NAMALWA (cell line): ENCODE measurements at places on chromosomes 7 and 10.
A peak's percentile ranks its signal among the peaks of the same experiment; 100 is the strongest.

- DNase-seq: no peak
Measured at GRCh38 chr10:6513476-6513875, 66.6 kb downstream of the PRKCQ start.

- DNase-seq: no peak
Measured at GRCh38 chr7:31926991-31927584, 143.1 kb downstream of the PDE1C start.

DNA sequence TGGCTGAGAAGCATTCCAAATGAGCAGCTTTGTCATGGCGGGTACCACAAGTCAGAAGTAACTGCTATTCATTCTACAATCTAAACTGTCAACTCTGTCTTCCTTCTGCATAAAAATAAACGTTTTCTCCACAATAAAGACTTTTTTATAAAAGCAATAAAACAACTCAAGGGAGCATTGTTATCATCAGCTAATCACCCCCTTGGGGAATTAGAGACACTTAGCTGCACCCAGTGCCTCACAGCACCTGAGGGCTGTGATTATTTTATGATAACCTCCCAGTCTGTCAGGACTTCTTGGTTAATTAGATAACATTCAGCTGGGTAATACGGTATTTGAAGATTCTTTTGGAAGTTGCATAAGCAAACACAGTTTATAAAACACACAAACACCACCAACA lies 155.6 kb downstream of the PPP1R3A start:
- DNase-seq: no peak

DNA sequence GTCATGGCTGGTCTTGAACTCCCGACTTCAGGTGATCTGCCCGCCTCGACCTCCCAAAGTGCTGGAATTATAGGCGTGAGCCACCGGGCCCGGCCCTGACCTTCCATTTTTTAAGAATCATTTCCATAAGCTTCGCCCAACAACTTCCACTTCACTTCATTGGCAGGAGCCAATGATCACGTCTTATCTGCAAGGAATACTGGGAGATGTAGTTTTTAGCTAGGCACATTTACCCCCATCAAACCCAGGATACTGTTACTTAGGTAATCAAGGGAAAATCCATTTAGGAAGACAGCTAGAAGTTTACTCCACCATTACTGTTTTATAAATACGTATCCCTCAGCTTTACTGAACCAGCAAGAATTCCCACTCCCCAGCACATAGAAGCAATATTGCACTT lies 3.4 kb upstream of the CDK13 start:
- peak; percentile 20 for DNase-seq

DNA sequence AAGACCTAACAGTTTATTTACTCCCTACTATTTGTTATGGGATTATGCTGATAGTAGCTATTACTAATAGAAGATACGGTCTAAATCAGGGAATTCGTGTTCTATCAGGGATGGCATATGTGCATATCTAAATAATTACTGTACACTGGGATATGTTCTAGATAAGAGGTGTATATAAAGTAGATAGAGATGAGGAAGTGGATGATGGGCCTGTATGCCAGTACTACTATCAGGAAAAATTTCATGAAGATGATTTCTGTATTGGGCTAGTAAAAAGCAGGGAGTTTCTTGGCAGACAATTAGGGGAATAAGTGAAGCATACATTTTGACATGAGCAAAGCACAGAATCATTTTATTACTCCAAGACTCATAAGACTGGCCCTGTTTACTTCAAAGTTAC lies 26.2 kb downstream of the PTPN12 start:
- DNase-seq: no peak

DNA sequence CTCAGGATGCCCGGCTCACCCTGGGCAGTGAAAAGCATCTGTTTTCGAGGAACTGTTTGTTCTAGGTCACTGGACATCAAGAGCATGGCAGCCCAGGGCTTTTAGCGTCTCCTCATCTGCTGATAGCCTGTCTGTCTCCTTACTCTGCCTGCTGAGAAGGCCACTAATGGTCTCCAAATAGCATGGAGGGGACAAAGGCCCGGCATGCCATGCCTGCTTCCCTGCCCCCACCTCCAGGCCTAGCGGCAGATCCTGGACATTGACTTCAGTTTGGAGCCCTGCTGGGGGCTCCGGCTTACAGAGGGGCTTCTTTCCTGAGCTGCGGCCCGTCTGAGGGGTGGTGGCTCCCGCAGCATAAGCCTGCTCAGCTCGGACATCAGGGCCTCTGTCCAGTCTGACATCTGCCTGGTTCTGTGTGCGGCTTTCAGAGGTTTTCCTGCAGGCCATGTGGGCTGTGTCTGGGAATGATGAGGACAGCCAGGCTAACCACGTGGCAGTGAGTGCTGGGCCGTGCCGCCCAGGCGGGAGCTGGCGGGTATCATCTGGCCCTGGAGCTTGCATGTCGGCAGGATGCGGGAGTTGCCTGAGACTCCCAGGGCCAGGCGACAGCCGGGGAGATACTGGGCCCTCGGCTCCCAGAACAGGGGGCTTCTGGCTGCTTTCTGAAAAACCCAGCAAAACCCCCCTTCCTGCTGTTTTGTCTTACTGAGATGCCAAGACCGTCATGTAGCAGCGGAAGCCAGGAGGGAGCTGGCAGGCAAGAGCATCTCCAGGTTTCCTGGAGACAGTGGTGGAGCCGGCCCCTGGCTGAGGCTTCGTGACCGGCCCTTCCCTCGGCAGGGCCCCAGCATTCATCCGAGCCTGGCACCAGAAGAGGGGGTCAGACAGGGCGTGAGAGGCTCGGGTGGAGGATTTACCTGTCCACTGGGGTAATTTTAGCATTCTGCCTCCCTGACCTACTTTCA lies 9.2 kb downstream of the PFKFB3 start:
- no peak for DNase-seq

DNA sequence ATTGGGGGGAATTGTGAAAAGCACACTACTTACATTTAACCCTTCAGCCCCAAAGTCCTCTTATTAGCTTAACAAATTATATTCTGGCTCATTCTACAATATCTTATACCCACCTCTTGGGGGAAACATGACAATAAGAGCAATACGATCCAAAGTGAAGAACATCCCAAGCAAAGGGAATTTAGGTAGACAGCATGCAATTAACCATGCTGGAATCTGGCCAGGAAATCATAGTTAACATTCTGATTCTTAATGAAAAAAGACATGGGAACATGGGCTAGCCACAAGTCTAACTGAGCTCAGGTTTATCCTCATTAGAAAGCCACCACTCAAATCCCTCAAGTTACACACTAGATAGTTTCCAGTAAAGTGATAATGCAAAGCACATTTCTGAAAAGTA lies 241.9 kb upstream of the SLC26A5 start:
- no peak for DNase-seq

GRCh38 chr7:7212612-7213011 lies 30.3 kb downstream of the C1GALT1 start:
- no peak for DNase-seq

DNA sequence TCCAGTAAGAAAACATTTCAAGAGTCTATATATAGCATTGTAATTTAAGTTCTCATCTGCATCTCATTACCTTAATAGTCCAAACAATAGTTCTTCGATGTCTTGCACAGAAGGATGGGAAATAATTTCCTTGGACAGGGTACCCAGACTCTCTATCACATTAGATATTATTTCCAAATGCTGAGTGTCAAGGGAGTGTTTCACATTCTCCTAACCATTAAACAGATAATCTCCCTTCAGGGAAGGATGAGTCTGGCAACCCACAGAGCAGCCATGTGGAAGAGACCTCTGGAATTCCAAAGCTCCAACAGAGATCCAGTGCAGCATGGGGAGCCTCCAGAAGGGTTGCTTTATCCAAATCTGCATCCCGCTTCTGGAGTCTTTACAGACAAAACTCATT lies 89.6 kb downstream of the FZD1 start:
- DNase-seq: no peak

DNA sequence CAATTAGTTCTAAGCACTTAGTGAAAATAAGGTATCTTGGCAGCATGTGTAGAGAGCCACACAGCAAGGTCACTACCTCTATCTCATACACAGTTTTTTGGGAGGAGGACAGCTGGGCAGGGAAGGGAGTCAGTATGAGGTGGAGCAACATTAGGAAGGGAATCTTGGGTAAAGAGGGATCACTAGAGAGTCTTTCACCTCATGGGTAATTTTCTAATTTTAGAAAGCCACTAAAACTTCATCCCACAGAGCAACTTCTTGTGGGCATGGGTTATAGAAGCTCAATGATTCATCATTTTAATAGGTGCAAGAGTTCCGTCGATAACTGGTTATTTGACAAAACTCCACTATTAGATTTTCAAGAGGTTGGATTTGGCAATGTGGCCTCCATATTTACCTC lies 2.5 kb downstream of the NRAP start:
- DNase-seq: no peak

GRCh38 chr7:86933295-86933845 lies 126.1 kb downstream of the ELAPOR2 start:
- DNase-seq: no peak

GRCh38 chr7:115533785-115534184 lies 496.8 kb downstream of the TFEC start:
- DNase-seq: no peak

- DNase-seq: no peak
Measured at GRCh38 chr10:46048152-46048551, 2.1 kb upstream of the MSMB start.
